ENCODE measurements at places on chromosomes 3 and 15.

DNA sequence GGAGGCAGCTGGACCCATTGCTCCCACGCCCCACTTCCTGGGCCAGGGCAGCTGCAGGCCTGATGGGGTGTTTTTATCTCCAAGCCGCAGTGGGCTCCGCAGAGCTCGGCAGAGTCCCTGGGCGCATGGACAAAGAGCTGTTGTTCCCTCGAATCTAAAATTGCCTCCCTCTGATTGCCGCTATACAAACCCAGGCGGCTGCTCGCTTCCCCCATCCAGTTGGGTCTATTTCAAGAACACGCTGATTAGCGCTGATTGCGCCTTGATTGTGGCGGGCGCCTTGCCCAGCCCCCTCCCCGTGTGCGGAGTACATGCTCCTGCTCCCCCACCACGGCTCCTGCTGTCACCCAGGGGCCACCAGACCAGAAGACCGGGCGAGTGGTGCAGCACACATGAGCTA is 43.4 kb upstream of the SLC6A1 start:
- DNase-seq = no peak

DNA sequence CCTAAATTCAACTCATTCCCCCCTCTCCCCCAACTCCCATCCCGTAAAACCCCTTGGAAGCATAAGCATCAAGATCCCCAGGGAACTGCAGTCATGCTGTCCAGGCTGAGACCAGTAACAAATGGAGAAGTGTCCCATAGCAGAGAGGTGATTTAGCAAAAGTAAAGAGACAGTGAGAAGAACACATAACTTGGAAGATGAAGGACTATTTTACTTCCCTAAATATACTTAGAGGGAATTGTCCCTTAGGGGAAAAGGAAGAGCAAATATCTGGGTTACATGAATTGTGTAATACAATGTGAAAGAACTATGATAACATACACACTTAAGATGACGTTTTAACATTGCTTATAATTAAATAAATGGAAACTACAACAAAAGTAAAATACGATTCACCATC is 61.6 kb upstream of the LRRFIP2 start:
- DNase-seq = no peak

DNA sequence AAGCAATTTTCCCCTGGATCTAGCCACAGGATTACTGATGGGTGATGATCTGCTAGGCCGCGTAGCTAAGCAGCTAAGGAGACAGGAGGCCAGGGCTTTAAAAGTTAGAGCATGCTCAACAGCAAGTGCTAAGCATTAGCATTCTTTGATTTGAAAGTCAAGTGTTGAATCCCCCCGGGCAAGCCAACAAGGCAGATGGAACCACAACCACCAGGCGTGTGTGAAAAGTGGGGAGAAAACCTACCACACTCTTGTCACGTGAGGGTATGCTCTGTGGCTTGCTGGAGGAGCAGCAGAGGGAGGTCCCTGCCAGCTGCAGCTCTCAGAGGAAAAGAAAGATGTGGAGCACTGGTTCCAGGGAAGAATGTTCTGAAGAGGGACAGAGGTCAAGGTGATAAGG is 20.9 kb downstream of the SLC51A start:
- DNase-seq = no peak

- no peak for DNase-seq
These were observed 30.2 kb upstream of the FURIN start for GRCh38 chr15:90838139-90838538.

DNA sequence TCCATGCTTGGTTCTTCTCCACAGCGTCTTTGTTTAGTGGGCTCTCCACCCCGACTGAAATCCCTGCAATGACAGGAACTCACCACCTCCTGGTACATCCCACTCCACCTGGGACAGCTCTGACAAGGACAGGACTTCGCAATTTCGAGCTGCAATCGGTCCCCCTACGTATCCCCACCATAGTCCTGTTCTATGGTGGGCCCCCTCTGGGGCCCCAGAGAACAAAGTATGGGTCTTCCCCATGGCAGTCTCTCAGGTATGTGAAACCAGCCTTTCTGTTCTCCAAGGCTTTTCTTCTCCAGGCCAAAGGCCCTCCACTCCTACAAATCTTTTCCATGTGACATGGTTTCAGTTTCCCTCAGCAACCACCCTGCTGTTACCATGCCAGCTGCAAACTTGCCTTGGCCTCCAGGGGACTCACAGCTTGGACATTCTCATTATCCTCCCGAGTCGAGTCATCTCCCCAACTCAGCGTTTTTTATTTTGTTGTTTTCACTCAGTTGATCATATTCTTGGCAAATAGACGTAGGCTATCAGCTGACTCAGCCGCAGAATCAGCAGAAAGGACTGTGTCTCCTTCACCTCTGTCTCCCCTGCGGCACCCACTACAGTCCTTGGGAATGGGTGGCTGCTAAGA is 233.3 kb downstream of the OPA1 start:
- no peak for DNase-seq

DNA sequence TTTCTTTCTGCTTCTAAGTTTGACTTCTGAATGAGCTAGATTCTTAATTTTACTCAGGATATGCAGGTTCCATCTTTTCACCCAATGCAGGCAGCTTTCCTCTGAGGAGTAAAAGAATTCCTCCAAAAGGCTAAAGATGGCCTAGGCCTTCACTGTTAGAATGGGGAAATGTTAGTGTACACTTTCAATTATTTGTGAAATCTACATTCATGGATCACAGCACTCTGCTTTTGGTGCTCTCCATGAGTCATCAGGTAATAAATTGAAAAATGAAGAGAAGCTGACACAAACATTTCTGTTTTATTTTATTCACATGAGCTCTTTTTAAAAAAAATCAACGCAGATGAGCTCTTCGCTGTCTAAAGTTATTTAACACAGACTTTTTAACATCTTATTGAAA is 502.5 kb upstream of the GOLIM4 start:
- DNase-seq = no peak

DNA sequence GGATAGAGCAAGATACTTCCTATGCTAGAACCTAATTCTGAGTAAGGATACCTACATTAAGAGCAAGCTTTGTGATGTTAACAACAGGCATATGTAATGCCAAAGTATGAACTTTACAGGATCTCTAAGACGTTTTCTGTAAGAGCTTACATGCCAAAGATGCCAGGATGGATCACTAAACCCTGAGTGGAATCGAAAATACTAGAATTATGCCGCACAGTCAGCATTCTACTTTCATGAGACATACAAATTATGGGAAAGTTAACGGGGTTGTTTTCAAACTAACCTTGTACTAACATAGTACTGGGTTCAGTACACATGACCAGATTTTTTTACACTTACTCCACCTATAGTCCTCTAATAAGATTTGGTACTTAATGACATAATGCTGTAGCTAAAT is 55.1 kb downstream of the AAGAB start:
- no peak for DNase-seq

DNA sequence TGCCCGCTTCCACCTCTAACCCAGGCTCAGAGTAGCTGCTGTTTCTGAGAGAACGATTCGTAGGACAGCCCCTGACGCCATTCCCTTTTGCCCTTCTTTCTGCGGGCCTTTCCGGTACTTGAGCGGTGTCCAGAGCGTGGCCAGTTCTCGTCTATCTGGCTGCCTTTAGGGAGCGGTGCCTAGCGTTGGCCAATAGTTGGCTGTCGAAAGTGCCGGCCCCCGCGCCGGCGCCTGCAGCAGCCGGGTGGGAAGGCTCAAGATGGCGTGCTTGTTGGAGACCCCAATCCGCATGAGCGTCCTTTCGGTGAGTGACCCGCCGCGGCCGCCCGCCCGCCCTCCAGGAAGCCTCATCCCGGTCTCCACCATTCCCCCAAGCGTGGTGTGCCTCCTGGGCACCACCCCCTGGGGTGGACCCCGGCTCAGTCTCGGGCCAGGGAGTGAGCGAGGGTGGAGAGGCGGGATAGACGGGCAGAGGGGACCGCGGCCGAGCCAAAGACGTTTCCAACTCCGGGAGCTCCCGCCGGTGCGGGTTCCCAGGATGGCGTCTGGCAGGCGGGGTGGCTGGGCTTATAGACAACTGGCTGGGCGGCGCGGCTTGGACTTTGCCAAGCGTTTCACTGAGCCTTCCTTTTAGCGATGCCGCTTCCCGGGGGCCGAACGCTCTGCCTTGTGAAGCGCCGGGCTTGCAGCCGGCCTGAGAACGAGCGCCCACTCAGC is at the start of gene ARMC8:
Gene ARMC8 (plus strand): TSS at position 6 of the 717 bp plus-strand sequence. CDS start 254 bp downstream, at position 260.
- DNase-seq = no peak

DNA sequence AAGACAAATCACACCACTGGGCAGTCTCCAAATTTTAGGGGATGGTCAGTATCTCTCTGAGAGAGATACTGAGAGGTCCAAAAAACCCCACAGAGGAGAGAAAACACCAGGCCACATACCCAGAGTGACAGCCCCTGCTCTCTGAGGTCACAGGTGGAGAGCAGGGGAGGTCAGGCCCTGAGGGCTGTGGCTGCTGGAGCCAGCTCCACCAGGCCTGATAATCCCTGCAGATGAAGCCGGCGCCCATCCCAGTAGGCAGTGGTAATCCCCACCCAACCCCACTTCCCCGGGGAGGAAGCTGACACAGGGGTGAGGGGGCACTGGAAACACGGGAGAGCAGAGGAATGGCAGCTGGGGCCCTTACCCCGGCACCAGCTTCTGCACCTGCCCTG is 31.2 kb upstream of the SRP14 start:
- no peak for DNase-seq

DNA sequence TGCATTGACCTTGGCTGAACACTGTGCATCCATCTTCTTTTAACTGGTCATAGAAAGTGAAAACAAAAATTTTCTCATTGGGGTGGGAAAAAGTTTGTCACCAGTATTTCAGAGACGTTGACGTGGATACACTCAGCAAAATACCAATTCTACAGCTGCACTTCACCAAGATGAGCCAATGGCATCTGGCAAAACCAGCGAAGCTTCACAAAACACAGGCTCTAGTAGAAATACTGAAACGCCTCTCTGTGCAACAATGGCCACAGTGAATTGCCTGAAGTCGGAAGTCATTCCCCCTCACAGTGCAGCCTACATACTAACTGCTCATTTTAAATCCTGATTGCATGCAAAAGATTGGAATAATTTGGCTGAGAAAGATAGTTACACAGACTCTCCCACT is 17.0 kb downstream of the PCYT1A start:
- DNase-seq = no peak

DNA sequence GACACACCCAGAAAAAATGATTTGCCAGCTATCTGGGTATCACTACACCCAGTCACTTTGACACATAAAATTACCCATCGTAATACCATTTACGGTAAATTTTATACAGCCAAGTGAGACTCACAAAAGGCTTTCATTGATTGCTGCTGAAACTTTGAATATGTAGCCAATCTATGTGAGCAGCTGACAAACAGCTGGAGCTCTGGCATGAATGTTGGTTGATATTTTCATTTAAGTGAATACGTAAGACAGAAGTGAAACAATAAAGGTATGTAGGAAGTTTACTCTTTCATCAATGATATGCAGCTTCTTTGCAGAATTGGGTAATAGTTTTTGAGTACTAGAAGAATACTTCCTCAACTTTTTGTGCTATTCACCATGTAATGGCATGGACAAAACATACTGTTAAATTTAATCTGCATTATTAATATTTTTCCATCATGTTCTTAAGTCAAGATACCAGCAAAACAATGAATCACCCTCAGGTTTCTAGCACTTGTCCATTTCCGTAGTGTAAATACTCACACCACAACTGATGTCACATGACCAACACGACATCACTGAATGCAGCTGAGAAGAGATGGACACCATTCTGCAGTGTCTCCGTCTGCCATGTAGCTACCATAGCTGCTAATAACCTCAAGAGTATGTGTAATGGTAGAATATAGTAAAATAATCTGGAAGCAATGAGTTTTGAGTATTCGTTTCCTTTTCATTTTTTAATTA is 205.9 kb upstream of the HES1 start:
- DNase-seq = no peak

GRCh38 chr3:179972881-179973423 is 63.8 kb downstream of the PEX5L start:
- no peak for DNase-seq

DNA sequence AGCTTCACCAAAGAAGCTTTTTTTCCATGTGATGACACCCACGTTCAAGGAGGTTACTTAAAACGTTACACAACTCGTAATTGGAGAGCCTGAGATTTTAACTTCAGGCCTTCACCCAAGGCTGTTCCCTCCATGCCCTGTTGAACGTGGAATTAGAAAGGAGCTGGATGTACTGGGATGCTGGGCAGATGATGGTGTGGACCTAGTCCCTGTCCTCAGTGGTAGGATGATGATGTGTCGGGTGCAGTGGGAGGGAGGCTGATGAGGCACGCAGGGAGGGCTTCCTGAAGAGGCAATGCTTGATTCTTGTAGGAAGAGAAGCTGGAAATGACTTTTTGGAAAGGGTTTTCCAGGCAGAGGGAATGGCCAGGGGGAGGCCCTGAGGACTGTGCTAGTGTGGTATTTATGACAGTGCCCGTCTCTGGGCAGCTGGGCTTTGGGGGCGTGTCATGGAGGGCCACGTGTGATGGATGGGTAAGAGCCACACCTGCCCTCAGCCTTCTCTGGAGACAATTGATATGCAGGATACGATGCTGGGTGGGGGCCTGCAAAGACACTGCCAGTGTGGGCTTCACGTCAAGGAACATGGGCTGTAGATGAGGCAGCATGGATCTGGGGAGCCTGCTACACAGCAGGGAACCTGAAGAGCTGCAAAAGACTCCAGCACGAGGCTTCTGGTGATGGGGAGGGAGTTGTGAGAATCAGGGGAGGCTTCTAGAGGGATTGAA is 15.3 kb downstream of the SYNM start:
- DNase-seq = no peak

DNA sequence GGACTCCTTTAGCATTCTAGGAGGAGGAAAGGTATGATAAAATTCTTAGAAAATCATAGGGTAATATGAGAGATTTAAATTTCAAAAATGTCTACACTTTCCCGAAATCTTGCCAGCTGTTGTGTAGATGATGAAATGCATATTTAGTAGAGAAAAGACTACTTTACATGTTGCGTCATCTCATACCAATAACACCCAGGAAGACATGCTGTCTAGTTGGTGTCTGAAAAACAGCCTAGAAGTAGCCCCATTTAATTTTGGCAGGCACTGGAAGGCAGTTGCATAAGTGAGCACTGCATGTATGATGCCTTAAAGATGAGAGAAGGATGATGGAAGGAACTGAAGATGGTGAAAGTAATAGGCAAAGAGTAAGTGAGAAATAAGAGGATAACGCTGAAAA is 310.5 kb upstream of the TPM1 start:
- DNase-seq = no peak

DNA sequence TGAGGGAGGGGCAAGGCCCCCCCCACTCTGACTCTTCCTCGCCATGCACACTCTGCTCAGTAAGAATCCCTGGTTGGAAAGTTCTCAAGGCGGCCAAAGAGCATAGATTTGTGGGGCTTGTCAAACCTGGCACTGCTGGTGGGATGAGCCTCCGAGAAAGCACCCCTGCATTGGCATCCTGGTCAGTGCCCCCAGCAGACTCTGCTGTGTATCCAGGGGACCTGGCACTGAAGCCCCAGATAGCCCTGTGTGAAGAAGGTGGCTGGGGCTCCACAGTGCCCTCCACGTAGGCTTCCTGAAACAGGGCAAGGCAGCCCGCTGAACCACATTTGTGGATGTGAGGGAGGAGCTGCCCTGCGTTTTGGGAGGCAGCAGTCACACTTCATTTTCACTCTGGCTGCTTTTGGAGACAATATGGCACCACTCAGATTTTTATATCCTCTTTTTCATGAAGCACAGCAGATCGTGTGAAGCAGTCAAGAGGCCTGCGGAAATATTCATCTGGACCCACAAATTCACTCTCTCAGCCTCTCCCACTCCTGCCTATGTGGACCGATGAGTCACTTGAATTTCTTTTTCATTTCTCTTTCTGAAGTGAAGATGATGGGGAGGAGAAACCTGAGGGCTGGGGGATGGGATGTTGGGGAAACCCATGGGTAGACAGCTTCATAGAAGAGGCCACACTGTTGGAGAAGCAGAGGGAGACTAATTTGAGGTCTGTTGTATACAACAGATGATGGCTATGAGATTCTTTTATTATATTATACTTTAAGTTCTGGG is 88.7 kb upstream of the BCL6 start:
- no peak for DNase-seq

Data from iPS DF 19.7 (cell line).